Activated CD4-positive, alpha-beta T cell treated with anti-CD3 and anti-CD28 coated beads, Interleukin-2, amount 50 U/mL, for 24 hours (primary cell): ENCODE measurements at places on chromosomes 1 and 21.

GRCh38 chr21:44477131-44477530, 21.8 kb downstream of the LRRC3 start:
- DNase-seq, result no peak

- no peak for DNase-seq
Observed at GRCh38 chr1:201499191-201499590, 7.7 kb downstream of the CSRP1 start.

GRCh38 chr1:235022341-235022980, 106.2 kb downstream of the TOMM20 start:
- no peak for DNase-seq

DNA sequence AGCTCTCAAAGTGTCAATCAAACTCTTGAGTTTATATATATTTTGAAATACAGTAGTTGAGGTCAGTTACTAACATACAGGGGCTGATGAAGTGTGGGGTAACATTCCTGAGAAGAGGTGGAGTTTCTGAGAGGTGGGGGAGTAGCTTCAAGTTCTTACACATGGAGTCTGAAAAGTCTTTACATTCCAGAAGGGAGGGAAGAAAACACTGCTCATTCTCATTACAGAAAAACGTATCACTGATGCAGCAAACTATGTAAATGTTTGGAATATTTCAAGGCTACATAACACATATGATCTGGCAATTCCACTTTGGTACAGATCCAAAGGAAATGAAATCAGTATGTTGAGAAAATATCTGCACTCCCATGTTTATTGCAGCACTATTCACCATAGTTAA, 1065.8 kb upstream of the B3GALT2 start:
- no peak for DNase-seq

DNA sequence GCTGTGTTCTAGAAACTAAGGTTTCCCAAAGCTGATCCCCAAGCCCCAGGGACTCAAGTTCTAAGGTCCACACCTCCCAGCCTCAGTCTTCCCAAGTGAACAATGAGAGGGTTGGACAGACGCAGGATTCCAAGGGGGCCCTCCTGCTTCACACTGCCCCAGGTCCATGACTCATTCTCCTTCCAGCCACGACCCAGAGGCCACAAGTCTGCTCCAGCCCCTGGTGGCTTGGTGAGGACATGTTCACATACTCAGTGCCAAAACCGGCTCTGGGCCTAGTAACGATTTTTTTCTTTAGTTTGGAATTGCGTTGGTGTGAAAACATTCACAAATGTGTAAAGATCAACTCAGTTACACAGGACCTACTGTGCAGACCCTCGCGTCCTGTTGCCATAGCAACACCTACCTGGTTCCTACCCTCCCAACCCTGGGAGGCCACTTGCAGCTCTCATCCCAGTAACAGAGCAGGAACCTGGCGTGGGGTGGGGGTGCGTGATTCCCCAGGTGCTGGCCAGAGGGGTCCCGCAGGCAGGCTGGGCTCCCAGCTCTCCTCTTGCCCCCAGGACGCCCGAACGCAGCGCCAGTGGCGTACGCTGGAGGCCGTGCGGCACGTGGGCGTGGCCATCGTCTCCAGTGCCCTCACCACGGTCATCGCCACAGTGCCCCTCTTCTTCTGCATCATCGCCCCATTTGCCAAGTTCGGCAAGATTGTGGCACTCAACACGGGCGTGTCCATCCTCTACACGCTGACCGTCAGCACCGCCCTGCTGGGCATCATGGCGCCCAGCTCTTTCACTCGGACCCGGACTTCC, 57.0 kb downstream of the DISP3 start:
- no peak for DNase-seq
